ENCODE measurements at places on chromosomes 16 and 17. TPM values are rescaled to one million over a fixed set of nuclear protein-coding genes. Genes with fewer than 3 reads are reported as not detected.

Gene SLFN14
- not detected for total RNA-seq

GRCh38 chr16:3797473-3797872 is 80.1 kb upstream of the TRAP1 start:
- no peak for DNase-seq

DNA sequence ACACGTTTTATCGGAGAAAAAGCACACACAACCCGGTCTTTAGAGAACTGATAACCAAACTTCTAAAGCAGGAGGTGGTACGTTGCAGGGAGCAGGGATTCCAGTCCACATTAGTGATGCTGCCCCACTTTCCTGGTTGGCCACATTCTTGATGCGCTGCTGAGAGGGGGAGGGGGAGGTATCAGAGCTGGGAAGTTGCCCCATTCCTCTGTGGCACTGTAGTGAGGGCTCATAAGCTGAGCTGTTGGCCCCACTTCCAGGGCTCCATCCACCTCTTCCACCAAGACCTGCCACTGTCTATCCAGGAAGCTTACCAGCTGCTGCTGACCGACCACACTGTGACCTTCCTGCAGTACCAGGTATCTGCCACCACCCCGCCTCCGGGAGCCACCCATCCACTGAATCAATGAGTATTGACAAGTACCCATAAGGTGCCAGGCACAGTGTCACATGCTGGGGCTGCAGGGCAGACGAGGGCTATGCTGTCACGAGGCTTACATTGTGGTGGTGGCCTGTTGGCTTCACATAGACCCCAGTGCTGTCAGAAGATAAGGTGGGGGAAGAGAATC is 1.1 kb downstream of the TSEN54 start:
- no peak for DNase-seq

Gene USH1G
- total RNA-seq = not detected

DNA sequence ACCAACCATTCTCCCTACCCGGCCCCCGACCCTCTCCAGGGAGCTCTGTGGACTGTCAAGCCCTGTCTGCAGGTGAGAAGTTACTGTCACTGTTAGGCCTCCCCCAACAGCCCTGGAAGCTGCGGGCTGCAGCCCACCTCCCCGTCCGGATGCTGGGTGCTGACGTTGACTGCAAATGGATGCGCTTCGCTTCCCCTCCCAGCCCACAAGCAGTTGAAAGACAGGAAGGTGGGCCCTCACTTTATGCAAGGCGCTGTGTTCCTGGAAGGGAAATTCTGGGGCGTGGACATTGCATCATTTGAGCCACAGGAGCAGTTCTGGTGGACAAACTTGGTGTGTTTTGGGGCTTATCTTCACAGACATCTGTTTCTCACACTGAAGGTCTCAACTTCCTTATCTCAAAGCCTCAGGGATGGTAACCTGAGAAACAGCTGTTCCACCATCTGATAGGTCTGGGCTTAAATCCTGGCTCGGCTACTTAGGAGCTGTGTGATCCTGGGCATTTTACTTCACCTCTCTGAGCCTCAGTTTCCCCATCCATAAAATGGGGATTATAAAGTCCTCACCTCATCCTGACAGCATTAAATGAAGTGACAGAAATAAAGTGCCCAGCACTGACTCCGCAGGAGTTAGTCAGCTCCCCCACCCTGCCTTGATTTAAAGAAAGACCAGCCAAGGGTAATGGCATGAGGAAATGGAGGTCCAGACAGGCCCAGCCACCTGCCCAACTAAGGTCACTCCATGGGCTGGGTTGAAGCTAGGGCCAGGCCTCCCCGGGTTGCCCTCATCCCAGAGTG is 4.6 kb upstream of the DRC7 start:
- no peak for DNase-seq

Measured in Panc1 (cell line).